Bronchus fibroblast of lung (primary cell): ENCODE measurements at places on chromosomes 12 and 14. TPM values are rescaled to one million over a fixed set of nuclear protein-coding genes. Genes with fewer than 3 reads are reported as not detected.

The PTCSC3 gene
- not detected in 2 replicates for total RNA-seq

The OTX2 gene
- total RNA-seq = not detected in 2 replicates

The ENDOU gene
- not detected in 2 replicates for total RNA-seq

The PYGL gene
- 64.1 and 65.9 TPM in 2 replicates for total RNA-seq

The LHX5 gene
- total RNA-seq = not detected in 2 replicates
